Left ventricle myocardium superior (tissue), 1 donor: ENCODE measurements at places on chromosomes 3 and 15.

DNA sequence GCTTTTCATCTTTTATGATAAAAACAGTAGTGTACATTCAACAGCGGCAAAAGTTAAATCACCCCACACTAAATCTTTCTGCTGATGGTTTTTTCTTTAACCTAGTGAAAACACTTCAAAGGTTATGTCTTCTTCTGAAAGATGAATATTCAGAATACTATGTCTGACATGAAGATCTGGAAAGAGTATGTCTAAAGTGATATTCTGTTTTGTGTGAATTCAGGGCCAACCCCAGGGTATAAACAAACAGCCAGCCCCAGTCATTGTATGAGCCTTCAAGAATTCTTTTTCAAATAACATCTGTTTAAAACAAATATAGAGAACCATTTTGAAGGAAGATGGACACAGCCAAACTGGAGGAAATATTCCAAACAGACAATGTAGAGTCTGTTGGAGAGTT lies 581.0 kb upstream of the NAALADL2 start:
- DNase-seq, result no peak

GRCh38 chr3:142577696-142578328 lies 721 bp downstream of the ATR start:
- no peak for DNase-seq

DNA sequence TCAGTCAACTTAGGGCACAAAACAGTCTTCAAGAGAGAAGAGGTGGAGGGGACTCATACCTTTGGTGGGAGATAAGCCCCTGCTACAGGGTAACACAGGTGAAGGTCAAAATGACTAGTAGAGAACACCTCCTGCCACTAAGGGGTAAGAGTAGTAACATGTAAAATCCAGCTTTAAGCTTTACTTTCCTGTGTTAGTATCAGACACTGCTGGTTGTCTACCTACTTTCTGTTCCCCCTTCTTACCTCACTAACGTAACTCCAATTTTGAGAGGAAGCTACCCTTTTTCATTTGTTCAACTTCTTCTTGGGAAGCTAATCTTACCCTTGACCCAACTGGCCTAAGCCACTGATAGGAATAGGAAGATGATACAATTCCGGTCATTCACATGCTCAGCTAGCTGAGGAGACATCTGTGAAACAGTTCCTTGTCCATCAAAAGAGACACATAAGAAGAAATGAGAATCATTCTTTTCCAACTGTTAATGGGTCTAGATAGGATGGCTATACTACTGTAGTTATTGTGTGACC lies 826.8 kb upstream of the CFAP20DC start:
- no peak for DNase-seq

DNA sequence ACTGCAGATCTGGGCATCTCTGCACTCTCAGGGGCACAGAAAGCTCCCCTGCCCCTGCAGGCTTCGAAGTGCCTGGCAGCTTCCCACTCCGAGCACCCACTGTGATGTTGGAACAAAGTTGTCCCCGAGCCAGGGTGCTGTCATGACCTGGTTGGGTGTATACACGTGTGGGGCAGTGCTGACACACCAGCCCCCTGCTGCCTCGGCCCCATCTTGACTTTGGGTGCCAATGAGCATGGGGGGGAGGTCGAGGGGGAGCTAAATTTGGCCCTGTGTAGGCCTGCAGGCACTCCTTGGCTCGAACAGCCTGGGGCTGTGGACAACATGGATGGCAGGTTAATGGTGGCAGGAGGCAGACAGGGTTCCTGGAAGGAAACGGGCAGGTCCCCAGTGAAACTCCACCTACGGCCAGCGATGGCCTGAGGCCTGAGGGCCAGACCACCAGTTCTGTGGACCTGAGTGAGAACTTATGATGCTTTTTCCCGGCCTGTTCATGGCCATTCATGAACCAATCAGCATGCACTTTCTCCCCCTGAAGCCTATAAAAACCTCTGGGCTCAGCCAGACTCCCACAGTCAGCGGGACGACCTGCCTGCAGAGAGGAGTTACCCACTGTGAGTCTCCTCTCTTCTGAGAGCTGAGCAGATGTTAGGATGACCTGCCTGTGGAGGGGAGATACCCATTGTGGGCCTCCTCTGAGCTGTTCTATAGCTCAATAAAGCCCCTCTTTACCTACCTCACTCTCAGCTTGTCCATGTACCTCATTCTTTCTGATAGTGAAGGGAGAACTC lies 1029.1 kb upstream of the GBE1 start:
- DNase-seq, result no peak

- no peak for DNase-seq
These were observed 24.6 kb upstream of the CORO2B start for GRCh38 chr15:68553994-68554720.

GRCh38 chr3:30894521-30895251 lies at the start of gene GADL1:
TSS of gene GADL1 (minus strand) at chr3:30894661. CDS start at chr3:30894614, 47 bp downstream.
- peak; percentile 61 for DNase-seq
